ENCODE measurements at places on chromosomes 1 and 21.

GRCh38 chr1:27135541-27136235, 19.2 kb downstream of the SLC9A1 start:
- no peak for DNase-seq

- DNase-seq = peak; percentile 21
Measured at GRCh38 chr1:1907098-1907736, 7.8 kb upstream of the CALML6 start.

GRCh38 chr1:56191369-56191768, 388.0 kb downstream of the PLPP3 start:
- DNase-seq = no peak

DNA sequence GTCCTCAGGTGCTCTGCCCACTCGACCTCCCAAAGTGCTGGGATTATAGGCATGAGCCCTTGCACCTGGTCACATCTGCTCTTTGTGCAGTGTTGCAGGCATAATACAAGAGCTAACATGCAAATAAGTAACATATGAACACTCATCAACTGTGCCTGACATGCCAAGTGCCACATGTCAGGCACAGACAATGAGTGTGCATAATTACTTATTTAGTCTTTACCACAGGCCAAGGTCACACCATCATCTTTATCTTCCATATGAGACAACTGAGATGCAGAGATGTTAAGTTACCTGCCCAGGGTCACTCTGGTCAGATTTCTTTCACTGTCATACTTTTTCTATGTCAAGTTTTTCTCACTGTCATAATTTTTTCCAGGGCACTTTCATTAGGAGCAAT, 126.1 kb downstream of the PPIAL4G start:
- no peak for DNase-seq

- DNase-seq = no peak
Measured at GRCh38 chr1:8419172-8419571, 101.3 kb downstream of the SLC45A1 start.

GRCh38 chr1:157069601-157070000, 24.1 kb upstream of the ARHGEF11 start:
- DNase-seq = no peak

- DNase-seq = no peak
Measured at GRCh38 chr21:34802180-34802899, 133.5 kb downstream of the CLIC6 start.

DNA sequence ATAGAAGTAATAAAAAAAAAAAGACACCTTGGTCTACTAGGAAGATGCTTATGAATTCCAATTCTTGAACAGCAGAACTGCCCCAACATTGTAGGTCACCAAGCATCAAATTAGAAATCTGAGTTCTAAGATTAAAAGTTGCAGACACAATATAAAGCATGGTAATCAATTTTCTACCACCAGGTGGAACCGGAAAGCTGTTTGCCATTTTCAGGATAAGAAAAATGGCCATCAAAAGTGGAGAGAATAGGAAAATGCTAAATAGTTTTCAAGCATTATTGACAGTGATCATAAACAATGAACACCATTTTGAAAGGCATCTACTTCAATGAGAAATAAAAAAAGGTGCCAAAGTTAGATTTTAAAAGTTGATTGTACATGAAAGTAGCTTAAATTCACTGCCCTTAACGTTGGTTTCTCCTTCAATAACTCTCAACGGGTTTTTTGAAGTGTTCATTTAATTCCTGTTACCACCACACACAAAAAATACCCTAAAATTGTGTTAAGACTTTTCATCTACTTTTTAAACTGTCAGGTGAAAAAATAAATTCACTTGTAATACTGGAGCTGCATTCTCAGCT, 252.9 kb downstream of the KCNT2 start:
- DNase-seq = peak; percentile 20

GRCh38 chr1:202207292-202207691, 13.7 kb downstream of the LGR6 start:
- peak; percentile 38 for DNase-seq

- DNase-seq = no peak
Measured at GRCh38 chr1:8777867-8778266, 39.6 kb downstream of the RERE start.

- no peak for DNase-seq
Measured at GRCh38 chr1:8913457-8913856, 32.2 kb upstream of the CA6 start.

- DNase-seq = peak; percentile 7
Measured at GRCh38 chr1:232667094-232667777, 37.3 kb upstream of the SIPA1L2 start.

DNA sequence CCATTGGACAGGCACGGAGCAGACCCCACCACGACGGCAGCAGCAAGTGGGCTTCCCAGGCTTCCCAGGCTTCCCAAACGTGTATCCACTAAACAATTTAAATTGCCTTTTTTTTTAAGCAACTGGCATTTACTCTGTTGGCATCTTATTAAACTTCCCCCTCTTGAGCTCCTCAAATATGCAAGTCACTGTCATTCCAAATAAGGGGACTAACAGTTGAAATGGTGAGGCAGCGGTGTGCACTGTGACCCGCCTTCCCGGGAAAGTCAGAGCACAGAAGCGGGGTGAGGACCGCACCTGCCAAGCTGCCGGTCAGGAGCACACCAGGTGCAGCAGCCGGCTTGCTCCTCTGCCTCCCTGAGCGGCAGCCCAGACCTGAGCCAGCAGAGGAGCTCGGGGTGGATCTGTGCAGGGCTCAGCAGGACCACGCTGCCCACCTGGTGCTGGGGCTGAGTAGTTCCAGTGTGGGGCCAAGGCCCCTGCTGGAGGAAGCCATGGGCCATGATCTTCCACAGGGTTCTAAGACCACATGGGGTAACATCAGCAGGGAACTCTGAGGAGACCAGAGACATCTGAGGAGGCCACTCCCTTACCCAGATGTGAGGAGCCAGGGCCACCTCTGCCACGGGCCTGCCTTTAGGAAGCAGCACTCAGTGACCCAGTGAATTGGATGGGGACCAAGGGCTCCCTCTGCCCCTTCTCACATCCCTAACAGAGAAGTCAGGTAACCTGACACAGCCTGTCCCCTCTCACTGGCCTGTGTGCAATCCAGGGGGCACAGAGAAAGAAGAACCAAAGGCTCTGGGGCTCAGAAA, 245.4 kb downstream of the NPHP4 start:
- no peak for DNase-seq

- DNase-seq = no peak
Measured at GRCh38 chr1:5198328-5198727, 543.9 kb downstream of the AJAP1 start.

- no peak for DNase-seq
Measured at GRCh38 chr21:44998621-44999427, 59.0 kb downstream of the SLX9 start.

- no peak for DNase-seq
Measured at GRCh38 chr1:159861218-159861617, 1.2 kb downstream of the VSIG8 start.

DNA sequence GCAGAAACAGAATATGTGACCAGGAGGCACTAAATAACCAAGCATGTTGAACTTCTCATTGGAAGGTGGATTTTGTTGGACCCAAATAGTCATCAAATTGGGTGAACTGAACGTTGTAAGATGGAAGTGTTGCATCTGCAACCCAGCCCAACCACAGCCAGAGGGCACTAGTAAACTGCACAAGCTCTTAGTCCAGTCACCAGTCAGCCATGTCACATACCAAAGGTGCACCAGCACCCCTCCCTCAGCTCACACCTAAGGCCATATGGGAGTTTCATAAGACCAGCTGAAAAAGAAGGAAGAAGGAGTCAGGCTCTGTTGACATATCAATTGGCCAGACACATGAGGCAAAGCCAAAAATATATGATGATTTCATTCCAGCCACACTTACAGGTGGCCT, 481.7 kb upstream of the NR5A2 start:
- DNase-seq = no peak

- DNase-seq = no peak
Measured at GRCh38 chr1:43687301-43688108, 19.8 kb upstream of the ST3GAL3 start.

- no peak for DNase-seq
Measured at GRCh38 chr1:84181350-84182005, 37.4 kb downstream of the PRKACB start.

DNA sequence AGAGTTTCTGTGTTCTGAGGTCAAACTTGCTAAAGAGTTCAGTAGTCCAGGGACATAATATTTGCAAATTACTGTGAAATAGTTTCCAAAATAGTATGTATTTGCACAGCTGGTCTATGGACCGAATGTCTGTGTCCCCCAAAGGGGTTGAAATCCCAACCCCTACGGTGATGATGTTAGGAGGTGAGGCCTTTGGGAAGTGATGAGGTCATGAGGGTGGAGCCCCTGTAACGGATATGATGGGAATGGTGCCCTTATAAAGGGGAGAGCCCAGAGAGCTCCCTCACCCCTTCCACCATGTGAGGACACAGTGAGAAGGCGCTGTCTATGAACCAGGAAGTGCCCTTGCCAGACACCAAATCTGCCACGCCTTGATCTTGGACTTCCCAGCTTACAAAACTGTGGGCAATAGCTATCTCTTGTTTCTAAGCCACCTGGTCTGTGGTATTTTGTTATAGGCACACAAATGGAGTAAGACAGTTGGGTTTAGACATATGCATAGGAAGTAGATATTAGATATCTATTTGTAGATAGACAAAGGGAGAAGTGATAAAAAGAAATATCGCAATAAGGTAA, 21.7 kb downstream of the RNF187 start:
- DNase-seq = no peak

- DNase-seq = peak; percentile 2
Measured at GRCh38 chr1:174358344-174358743, 89.4 kb upstream of the GPR52 start.

- no peak for DNase-seq
Measured at GRCh38 chr1:18783705-18784481, 75.6 kb downstream of the TAS1R2 start.

DNA sequence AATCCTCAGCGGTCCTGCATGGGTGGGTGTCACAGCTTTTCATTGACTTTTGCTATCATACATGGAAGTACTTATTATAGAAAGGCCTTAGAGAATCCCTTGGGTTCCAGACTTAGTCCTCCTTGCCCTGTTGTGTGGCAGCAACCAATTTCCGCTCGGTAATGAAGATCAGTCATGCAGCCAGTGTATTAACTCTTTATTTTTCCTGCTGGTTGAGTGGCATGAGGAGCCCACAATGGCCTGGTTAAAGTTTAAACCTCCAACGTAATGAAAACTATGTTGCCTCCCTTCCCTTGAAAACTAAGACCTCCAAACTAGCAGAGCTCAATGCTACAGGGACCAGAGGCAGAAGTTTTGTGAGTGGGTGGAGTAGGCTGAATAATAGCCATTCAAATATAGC, 20.0 kb downstream of the CITED4 start:
- no peak for DNase-seq

DNA sequence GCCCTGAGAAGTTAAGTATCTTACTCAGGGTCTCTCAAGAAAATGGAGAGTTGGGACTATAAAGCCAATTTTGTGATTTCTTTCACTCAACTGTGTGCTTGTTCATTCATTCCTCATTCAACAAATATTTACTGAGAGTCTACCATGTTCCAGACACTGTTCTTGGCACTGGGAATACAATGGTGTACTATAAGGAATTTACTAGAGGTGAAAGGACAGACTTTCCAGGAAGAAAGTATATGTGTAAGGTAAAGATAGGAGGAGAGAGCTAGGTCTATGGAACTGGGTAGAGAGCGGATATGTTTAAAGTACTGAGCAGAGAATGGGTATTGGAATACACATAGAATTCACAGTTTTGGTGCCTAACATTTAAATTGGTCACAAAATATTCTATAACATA, 42.3 kb downstream of the ZNHIT6 start:
- no peak for DNase-seq

DNA sequence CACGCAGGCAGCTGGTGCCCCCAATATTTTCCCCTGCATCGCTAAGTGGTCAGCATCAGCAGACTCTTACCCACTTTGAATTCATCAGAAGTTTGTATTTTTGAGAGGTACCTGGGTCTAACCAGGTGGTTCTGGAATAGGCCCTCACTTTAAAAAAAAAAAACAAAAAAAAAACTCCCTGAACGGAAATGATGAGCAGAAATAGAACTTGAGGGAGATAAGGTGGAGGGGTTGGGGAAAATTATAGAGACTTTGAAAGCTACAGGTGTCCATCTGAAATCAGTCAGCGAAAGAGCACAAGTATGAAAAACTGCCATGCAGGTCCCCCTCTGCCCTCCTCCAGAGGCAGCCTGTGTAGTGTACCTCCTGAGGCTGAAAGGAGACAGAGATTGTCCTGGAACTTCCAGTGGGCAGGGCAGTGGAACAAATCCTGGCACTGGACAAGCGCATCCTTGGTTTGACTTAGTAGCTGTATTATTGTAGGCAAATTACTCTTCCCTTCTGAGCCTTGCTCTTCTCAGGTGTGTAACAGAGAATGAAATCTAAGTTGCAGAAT, 1.2 kb downstream of the SLAMF7 start:
- DNase-seq = no peak

- no peak for DNase-seq
Measured at GRCh38 chr1:46552357-46553237, 1.1 kb upstream of the KNCN start.

DNA sequence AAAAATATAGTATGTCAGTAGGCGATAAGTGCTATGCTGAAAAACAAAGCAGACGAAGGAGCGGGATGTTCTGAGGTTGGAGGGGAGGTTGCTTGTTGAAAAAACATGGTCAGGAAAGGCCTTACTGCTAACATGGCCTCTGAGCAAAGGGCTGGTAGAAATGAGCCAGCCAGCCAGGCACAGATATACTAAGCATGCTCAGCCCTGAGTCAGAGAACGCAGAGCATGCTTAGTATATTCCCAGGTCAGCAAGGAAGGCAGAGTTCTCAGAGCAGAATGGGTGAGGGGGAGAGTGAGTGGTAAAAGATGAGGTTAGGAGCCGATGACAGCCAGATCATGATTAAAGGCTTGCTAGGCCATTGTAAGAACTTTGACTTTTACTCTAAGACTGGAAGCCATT, 36.7 kb downstream of the ZBTB40 start:
- peak; percentile 15 for DNase-seq

- DNase-seq = peak; percentile 78
Measured at GRCh38 chr1:15406614-15407559, 2.8 kb upstream of the EFHD2 start.

GRCh38 chr1:178724376-178724727, 692 bp upstream of the RALGPS2 start:
- no peak for DNase-seq

- DNase-seq = no peak
Measured at GRCh38 chr1:57934745-57935144, 510.9 kb upstream of the DAB1 start.

DNA sequence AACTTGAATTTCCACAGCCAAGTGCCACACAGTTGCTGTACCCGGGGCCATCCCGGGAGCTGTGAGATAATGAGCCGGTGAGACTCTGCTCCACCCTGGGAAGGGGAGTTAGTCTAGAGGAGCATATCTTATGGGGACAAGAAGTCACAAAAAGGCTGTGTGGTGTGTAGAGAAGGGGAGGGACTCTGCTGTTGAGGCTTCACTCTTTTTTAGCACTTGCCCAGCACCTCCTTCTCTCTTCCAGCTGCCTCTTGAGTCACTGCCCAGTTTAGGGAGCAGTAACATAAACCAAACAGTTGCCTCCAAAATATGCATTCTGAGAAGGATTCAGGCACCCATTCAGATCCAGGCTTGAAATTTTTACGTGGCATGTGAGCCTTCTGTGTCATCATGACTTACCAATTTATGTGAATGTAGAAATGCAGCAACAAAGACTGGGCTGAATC, 744 bp upstream of the WDR26 start:
- peak; percentile 83 for DNase-seq

GRCh38 chr1:214228976-214229375, 52.0 kb upstream of the SMYD2 start:
- DNase-seq = no peak

- no peak for DNase-seq
Measured at GRCh38 chr1:69029649-69030048, 532.8 kb upstream of the DEPDC1 start.

GRCh38 chr21:29080454-29080941, 7.0 kb upstream of the CCT8 start:
- no peak for DNase-seq

Measured in fibroblast of skin of right quadriceps (primary cell).